ENCODE measurements at places on chromosomes 4 and X.

DNA sequence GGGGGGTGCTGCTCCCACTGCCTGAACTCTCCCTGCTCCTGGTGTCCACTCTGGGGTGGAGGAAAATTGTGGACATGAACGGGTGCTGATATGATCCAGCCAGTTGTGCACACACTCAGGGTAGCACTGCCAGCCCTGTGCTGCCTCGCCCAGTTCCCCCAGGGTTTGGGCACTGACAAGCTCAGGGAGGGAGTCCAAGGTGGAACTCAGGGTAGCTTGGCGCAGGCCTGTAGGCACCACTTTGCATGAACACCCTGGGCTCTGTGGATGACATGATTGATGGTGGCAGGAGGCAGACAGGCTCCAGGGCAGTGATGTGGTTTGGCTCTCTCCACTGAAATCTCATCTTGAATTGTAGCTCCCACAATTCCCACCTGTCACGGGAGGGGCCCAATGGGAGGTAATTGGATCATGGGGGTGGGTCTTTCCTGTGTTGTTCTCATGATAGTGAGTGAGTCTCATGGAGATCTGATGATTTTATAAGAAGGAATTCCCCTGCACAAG, 572.0 kb upstream of the PABPC4L start:
- no peak for DNase-seq

DNA sequence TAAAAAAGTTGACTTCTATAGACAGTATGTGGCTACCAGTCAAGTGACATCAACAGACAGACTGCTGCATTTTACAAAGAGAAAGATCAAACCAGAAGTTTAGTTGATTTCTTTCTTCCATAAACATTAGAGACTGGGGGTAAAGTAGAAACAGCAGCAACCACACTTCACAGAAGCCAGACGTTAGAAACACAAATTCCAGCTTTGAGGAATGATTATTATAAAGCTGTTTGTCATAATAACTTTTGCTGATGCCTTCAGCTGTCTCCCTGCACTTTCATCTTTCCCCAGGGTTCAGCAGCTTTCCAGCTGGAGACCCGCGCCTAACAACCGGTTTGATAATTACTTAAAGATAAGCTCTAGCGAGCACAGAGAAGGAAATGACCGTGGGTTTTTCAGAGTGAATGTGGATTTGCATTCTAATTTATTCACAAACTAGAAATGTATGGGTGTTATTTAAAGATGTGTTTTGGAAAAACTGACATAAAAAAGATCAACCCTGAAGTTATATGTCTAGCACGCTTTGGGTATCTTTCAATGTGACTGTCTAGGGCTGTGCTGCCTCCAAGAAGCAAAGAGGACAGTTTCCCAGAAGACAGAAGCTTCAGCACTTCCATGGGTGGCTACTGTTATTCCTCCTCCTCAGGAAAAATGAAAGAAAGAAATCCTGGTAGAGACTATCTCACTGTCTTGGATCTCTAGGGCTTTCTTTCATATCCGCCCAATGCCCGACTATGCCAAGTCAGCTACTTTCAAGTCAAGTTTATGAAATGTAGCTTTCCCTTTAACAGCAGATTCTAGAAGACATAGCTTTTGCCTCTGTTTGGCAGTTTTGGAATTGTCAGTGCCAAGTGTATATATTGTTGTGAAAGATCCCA, 15.0 kb upstream of the ENAM start:
- no peak for DNase-seq

DNA sequence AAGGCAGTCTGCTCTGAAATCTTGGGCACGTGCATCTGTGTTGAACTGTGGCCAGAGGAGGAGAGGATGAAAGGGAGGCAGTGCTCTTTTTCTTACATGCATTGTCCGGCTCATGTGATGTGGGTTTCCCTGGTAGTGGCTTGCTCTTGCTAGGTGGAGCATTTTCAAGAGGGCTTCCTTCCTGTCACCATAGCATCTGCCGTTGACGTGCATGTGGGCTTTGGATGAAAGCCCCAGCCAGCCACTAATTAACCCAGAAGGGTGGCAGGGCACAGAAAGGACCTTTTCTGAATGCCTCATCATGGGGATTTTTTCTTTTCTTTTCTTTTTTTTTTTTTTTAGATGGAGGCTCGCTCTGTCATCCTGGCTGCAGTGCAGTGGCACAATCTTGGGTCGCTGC, 121.3 kb downstream of the GPR143 start:
- peak; percentile 13 for DNase-seq

GRCh38 chrX:39677978-39678791, 419.6 kb downstream of the BCOR start:
- DNase-seq: no peak

GRCh38 chr4:64399313-64400109, 9.7 kb downstream of the TECRL start:
- no peak for DNase-seq

- no peak for DNase-seq
Observed at GRCh38 chr4:42637104-42637503, 19.8 kb downstream of the ATP8A1 start.

GRCh38 chrX:32530802-32531403, 680.4 kb downstream of the DMD start:
- no peak for DNase-seq

- no peak for DNase-seq
Observed at GRCh38 chr4:71267244-71267643, 71.6 kb upstream of the SLC4A4 start.

DNA sequence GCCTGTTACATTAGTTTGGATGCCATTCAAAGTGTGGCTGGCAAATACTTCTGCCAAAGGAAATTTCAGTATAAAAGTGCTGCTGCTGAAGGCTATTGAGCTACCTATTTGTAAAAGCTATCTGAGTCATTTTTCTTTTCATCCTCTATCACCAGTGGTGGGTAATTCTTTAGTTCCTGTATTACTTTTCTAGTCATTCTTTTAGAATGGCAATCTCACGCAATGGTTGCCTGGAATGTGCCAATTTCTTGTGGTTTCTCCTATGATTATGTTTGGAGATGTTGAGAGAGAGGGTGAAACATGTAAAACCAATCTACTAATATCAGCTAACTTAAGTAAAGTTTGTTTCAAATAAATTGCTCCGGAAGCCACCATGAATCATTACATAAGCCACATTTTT, 685.0 kb downstream of the RAPGEF2 start:
- DNase-seq: no peak

GRCh38 chrX:153774576-153775292, 6.1 kb upstream of the SRPK3 start:
- DNase-seq: no peak

DNA sequence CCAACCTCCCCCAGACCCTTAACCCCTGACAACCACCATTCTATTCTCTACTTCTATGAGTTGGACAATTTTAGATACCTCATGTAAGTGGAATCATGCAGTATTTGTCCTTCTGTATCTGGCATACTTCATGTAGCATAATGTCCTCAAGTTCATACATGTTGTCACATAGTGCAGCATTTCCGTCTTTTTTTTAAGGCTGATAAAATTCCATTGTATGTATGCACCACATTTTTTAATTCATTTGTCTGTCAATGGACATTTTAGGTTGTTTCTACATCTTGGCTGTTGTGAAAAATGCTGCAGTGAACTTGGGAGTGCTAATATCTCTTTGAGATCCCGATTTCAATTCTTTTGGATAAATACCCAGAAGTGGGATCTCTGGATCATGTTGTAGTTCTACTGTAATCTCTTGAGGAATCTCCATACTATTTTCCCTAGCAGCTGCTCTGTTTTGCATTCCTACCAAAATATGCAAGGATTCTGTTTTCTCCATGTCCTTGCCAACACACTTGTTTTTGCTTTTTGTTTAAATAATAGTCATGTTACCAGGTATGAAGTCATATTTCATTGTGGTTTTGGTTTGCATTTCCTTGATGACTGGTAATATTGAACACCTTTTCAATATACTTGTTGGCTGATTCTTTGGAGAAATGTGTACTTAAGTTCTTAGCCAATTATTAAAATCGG, 48.8 kb upstream of the ADAD1 start:
- no peak for DNase-seq

DNA sequence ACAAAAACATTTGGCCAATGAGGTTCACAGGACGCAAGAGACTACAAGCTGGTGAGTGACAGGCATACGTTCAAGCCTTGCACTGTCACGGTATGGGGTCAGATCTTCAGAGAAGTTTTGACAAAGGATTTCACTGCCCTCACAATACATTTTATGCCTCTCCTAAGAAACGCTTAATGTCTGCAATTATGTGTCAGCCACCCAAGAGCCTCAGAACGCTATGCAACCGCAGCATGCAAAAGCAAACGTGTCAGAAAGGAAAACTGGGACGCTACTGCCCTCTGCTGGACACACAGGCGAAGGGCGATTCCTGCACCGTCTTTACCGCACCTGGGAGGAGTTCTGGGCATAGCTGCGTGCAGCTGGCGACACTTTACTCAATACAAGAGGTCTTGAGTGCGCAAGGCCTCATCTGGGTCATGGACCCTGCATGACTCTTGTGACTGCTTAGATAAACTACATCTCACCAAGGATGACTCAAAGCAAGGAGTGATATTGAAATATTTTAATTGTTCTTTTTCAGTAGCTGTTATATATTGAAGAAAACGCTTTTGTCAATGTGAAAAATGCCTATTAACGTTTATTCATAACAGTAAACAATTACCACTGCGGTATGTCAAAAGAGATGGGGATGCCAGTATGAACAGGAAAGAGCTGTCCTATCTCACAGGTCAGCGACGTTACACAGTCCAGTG, 147.6 kb upstream of the FRG1 start:
- peak; percentile 69 for DNase-seq

DNA sequence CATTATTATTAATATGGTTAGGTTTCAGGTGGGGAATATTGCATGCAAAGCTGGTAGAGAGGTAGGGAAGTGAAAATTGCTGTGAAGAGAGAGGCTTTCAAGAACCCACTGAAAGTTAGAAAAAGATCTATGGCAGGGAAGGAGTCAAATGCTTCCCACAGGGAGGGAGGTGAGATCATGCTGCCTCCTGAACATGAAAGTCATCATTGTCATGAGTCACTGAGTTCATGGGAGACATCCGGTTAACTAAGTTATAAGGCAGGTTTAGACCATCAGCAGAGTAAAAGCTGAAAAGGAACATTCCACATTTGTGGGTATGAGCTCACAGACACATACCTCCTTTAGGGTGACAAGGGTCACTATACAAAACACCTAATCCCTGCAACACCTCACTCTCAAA, 16.2 kb downstream of the GATB start:
- no peak for DNase-seq

GRCh38 chrX:54029529-54030143, 14.6 kb downstream of the PHF8 start:
- peak; percentile 24 for DNase-seq

GRCh38 chr4:182062936-182063335, 180.3 kb upstream of the TENM3 start:
- DNase-seq: no peak

- no peak for DNase-seq
Observed at GRCh38 chrX:45824471-45824870, 623.8 kb upstream of the DIPK2B start.

- no peak for DNase-seq
Observed at GRCh38 chr4:188117631-188118324, 8.4 kb upstream of the TRIML2 start.

DNA sequence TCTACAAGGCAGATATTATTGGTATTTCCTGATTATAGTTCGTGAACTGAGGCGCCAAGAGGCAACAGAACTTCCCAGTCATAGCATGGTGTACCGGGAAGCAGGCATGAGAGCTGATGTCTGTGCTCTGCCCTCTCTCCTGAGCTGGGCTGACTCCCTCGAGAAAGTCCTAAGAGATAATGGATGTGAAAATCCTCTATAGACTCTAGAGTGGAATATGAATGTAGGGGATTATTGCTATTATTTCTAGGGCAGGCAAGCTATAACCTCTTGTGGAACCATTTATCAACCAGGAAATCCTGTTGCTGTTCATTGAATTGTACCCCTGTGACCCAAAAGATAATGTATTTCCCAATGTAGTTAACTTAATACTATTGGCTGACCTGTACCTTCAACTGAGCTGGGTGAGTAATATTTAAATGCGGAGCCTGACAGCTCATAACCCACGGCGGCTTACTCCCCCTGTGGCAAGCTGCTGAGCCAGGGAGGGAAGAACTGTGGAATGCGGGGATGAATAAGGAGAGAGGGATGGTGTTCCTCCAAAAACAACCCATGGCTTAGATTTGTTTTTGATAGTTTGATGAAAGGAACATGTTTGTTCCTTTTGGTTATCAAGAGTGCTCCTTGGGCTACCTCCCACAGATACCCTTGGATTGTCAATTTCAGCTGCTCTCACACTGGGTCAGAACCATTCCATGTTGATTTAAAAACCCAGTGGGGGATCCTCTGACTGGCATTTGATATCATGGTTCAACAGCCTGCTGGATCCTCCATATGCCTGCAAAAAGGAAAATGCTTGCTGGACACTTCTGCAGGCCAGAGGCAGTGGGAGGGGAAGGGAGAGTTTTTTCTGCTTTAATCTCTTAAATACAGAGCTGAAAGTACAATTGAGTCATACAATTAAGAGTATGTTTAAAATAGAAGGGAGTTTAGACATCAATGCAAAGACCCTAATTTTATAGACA, 339.0 kb upstream of the BOD1L1 start:
- DNase-seq: no peak

DNA sequence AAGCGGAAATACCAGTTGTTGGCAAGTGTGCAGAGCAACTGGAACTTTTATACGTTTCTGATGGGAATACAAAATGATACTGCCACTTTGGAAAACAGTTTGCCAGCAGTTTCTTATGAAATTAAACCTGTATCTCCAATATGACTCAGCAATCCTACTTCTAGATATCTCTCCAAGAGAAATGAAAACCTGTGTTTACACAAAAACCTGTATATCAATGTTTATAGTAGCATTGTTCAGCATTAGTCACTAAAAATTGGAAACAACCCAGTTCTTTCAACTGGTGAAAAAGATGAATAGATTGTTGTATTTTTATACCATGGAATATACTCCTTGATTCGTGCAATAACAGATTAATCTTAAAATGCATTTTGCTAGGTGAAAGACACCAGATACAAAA, 26.8 kb downstream of the ATP7A start:
- no peak for DNase-seq

GRCh38 chr4:169342906-169343564, 72.3 kb upstream of the SH3RF1 start:
- no peak for DNase-seq

- DNase-seq: no peak
Observed at GRCh38 chr4:1027915-1028238, 16.5 kb downstream of the FGFRL1 start.

DNA sequence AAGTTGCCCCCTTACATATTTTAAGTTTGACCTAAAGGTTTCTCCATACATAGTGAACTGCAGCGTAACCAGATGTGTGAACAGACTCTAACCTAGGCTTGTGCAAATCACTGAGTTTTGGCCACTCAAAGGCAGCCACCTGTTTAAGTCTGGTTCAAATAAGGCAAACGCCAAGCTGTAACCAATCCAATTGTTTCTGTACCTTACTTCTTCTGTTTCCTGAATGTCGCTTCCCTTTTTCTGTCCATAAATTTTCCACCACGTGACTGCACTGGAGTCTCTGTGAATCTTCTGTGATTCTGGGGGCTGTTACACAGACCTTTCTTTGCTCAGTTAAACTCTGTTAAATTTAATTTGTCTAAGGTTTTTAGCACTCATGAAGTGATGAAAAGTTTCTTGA, 618.8 kb downstream of the GLUD2 start:
- DNase-seq: no peak
